ENCODE measurements at places on chromosomes 5 and 9. TPM values are rescaled to one million over a fixed set of nuclear protein-coding genes. Genes with fewer than 3 reads are reported as not detected.

GRCh38 chr5:122019919-122020590 lies 58.0 kb downstream of the LOX start:
- DNase-seq: peak; percentile 32

DNA sequence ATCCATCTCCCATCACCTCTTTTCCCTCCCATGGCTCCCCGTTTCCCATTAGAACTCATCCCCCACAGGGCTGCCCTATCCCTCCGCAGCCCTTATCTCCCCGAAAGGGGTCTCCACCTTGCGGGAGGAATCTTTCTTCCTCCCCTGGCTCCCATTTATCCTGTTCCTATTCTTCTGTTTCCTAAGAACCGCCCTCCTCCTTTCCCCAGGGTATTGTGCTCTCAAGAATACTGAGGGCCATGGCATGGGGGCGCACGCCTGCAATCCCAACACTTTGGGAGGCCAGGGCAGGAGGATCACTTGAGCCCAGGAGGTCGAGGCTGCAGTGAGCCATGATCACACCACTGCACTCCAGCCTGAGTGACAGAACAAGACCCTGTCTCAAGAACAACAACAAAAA lies 665 bp downstream of the CD72 start:
- no peak for DNase-seq

SAP30L gene
- total RNA-seq: 31.6 TPM

CA9 gene
- total RNA-seq: not detected

PCDHB5 gene
- 0.32 TPM for total RNA-seq

- no peak for DNase-seq
Observed at GRCh38 chr5:42970636-42971559, 69.2 kb downstream of the ANXA2R start.

DNA sequence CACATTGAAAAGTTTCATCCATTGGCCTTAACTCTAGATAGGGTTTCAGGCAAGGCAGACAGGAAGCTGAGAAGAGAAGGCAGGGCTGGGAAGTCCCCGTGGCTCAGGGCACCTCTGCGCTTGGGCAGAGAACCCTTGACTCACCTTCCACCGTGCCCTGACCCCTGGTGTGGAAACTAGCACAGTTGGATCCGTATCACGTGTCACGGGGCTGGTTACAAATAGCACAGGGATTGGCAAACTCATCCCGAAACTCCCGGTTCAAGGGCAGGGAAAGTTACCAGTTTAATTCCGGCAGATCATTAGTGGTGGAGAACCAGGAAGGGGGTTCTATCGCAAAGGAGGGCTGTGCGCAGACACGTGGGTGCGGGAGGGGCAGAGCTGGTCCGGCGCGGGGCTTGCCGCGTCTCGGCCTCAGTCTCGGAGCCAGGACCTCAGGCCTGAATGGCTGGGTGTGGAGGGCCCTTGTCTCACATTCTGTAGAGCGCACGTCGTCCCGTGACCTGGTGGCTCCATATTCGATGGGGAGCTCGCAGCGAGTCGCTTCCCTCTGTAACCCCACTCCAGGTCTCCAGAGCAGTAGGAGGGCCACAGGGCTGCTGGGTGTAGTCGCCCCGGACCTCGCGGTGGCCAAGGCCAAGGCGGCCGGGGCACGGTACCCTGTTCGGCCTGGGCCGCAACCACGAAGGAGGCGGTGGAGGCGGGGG lies 771 bp upstream of the TMEM171 start:
- no peak for DNase-seq

GRCh38 chr5:17317473-17317872 lies 100.0 kb downstream of the BASP1 start:
- no peak for DNase-seq

FOXD4L5 gene
- 0.05 TPM for total RNA-seq

DNA sequence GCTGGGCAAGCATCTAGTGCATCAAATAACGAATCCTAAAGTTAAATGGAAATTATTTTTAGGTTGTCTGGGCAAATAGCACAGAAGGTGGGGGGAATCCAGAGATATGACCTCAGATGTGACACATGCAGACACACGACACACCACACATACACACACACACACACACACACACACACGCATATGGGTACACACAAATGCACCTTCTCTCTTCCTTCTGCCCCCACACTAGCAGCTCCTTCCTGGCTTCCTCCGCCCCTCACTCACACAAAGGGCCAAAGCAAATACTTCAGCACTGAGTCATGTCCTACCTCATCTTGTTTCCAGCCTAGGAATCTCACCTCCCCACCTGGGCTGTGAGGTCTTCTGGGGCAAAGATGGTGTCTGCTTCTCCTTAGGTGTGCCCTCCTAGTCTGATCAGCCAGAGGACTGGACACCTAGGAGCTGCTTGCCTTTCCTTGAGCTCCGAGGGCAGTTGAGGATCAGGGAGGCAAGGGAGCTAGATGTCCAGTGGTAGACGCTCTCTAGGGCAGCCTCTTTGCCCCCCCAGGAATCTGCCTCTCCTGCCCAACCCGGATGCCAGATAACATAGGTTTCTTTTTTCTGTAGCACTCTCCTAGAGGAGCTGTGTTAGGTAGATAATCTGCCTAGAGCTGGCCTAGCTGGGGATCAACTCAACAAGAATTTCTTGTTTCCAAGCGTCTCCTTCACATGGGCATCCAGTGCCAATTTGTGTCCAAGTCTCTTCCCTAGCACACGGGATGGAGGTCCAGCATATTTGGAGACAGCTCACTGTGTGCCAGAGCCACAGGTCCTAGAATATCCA lies 14.3 kb upstream of the JADE2 start:
- DNase-seq: peak; percentile 28
